Skin of body (tissue), 3 donors: ENCODE measurements at places on chromosomes 5 and 9. TPM values are rescaled to one million over a fixed set of nuclear protein-coding genes. Genes with fewer than 3 reads are reported as not detected.

Gene PAEP
- total RNA-seq: not detected

Gene SMIM33
- total RNA-seq: not detected

Gene SIT1
- 0.30 TPM for total RNA-seq

Gene KLHL3
- total RNA-seq: 6.2 TPM

Gene LCN2
- total RNA-seq: 14.6 TPM

Gene KIF12
- 2.3 TPM for total RNA-seq

DNA sequence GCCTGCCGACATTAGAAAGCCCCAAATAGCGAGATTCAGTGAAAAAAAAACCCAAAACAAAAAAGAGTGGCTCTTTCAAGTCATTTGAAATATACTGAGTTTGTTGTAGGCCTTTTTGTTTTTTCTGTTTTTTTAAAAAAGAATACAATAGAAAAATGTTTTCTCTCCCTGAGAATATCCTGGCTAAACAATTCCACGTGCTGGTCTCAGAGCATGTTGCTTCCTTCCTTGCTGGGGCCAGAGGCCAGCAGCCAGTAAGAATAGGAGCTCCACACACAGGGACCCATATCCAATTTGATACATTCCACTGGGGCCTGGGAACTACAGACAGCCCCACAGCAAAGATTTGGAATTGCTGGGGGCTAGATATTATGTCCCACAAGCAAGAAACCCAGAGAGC lies 191.4 kb downstream of the HSPA4 start:
- DNase-seq: no peak

GRCh38 chr9:12908895-12909294 lies 134.1 kb downstream of the LURAP1L start:
- DNase-seq: no peak

DNA sequence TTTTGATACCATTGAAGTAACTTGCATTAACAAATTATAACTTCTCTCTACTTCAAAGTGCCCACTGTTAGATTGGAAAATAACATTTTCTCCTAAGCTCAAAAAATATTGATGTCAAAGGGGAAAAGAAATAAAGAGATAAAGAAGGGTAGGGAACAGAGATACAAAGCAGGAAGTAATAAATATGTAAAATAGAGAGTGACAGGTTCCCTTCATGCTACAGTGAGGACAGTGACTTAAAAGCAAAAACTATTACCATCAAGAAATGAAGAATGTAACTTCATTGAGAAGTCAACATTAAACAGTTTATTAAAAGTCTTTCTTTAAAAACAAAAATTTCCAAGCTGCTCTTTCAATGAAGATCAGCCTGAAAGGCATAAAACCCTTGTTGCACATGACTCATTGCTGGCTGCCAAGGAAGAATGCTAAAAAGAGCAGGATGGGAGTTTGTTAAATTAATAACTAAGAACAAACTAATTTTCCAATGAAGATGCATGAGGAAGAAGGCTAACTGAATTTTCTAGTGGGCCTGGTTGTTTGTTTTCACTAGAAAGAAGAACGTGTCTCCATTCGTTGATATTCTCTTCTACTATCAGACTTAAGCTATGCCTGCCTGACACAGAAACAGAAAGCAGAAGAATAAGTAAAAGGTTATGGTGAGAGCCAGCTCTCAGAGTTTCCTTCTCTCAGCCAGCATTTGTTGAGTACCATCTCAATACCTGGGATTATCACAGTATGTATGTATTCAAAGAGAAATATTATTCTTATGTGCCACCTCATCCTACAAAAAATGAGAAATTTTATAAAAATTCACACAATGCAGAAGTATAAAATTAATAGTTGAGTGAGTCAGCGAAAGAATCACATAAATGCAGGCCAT lies 197.8 kb upstream of the NREP start:
- DNase-seq: no peak

DNA sequence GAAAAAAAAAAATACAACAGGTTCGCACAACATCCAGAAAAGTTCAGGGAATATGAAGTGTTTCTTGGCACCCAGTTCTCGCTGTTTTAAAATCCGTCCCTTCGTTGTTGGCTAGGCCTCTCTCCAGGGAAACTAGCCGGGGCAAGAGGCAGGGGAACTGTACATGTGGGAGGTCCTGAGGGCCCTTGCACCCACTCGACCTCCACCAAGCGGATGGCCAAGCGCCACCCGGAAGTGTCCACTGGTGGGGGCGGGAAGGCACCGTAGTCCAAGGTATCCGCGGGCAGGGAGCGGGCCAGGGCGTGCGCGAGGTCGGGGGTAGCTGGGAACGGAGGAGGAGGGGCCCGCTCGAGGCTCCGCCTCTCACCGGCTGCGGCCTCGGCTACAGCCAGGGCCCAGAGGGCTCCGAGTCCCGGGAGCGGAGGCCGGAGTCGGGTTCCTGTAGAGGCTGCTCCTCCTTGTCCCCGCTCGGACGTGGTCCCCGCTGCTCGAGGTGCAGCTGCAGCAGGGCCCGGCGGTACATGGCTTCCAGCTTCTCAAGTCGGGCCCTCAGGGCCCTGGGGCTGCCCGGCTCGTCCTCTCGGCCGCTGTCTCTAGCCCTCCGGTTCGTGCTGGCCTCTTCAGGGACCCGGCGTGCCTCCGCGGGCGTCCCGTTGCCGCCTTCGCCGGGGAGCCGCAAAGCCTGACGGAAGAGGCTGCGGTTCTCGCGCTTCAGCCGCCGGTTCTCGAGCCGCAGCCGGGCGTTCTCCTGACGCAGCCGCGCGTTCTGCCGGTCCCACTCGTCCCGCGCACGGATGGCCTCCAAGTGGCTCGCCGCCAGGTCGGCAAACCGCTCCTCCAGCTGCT lies 720 bp downstream of the TUSC1 start:
- DNase-seq: peak; percentile 35

GRCh38 chr9:3447143-3447542 lies 78.7 kb downstream of the RFX3 start:
- no peak for DNase-seq

GRCh38 chr9:78396087-78396486 lies 99.2 kb downstream of the PSAT1 start:
- DNase-seq: no peak

DNA sequence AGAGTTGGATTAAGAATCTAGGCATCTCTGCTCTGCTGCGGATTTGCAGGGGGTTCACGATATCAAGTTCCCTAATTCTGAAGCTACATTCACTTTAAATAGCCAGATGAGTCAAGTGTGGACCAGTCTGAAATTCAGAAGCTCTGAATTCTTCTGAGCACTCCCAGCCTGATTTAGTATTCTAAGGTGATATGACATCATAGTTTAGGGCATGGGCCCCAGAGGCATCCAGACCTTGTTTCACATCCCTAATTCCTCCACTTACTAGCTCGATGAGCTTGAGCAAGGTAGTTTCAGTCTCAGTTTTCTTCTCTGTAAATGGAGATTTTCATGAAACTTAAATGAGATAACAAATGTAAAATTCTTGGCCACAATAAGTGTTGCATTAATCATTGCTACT lies 65.2 kb downstream of the TMEM167A start:
- DNase-seq: no peak

- DNase-seq: no peak
These were observed 1.2 kb downstream of the GLRX start for GRCh38 chr5:95821110-95822021.

DNA sequence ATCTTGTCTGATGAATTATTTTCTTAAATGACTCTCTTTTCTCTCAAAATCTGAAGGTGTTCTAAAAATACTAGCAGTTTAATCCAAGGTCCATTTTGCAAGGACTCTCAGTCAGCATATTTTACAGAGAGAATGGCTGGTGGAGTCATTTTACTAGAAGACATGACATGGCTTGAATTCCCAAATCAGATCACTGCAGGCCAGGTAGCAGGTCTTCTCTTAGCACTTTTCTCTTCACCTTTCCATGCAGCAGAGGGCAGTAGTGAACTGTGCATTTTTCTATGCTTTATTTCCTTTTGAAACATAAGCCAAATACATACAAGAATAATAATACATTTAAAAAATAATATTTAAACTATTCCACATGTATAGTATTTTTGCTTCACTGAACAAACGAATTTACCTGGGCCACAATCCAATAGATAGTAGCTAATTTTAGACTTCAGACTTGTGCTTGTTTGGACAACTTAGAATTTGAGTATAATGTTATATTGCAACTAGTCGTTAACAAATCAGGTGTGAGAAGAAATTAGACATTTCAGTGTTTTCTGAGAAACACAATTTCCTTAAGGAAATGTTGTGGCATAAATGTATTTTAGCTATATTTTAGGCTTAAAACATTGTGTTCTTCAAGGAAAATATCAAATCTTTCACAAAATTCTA lies 289.4 kb upstream of the DAB2 start:
- peak; percentile 44 for DNase-seq

DNA sequence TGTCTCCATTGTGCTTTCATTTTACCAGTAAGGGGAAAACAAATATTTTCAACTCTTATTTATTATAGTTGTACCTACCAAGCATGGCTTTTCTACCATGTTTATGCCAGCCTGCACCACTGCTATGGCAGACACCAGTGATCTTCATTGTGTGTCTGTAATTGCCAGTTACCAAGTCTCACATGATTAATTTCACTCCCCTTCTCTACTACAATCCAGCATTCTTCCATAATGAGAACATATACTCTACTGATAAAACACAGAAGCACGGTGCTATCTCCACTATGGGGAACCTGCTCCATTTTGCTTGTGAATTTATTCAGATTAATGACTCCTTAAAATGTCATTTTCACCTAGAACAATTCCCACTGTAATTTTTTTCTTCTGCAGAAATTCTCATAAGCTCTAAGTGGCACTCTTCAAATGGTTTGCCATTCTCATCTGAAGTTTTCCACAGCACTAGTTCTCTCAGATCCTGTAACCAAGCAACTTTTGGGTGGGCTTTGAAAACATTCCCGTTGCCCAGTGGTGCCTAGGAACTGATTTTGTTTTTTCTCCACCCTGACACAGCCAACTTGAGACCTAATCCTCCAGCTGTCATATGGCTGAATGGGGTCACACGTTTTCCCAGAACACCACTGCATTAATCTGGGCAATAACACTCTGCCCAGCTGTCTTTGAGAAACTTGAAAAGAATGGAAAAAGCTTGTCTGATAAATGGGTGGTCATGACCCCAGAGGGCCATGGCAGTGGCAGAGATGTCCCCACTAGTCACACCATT lies 222.7 kb upstream of the RASEF start:
- no peak for DNase-seq

- DNase-seq: no peak
These were observed 286 bp upstream of the BSPRY start for GRCh38 chr9:113349066-113349444.

GRCh38 chr9:71767776-71768321 lies 464 bp downstream of the CEMIP2 start:
- DNase-seq: no peak
